ENCODE measurements at places on chromosomes 7 and 10. TPM values are rescaled to one million over a fixed set of nuclear protein-coding genes. Genes with fewer than 3 reads are reported as not detected.

DNA sequence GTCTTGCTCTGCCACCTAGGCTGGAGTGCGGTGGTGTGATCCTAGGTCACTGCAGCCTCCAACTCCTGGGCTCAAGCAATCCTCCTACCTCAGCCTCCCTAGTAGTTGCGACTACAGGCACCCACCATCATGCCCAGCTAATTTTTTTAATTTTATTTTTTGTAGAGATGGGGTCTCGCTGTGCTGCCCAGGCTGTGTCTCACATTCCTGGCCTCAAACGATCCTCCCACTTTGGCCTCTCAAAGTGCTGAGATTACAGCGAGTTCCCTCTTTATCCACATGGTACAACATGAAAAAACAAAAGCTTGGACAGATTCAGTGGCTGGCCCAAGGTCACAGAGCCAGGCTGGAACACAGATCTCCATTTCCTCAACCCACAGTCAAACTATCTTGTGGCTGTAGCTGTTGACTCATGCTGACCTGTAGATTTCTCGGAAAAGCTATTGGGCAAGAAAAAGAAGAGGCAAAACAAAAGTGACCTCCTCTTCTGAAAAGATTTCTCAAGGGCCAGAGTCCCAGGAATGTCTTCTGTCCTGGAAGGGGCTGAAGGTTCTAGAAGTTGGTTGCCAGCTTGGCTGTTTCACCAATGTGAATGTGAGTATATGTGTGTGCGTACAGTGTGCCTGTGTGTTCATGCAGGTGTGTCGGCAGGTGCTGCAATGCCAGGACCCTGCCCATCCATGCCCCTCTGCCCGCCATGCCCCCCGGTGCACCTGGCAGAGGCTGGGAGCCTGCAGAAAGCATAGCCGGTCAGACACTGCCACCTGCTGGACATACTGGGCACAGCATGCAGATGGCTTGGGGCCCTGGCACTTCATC, 28.4 kb downstream of the TMEM130 start:
- H3K36me3 ChIP-seq: peaks cover 11% of the 10 kb centered on the region
- H3K27ac ChIP-seq: no peak overlapping the region
- no peaks in the 10 kb centered on the region for H3K27me3 ChIP-seq
- DNase-seq: peak; percentile 83

Gene ETV1
- 39.8 TPM for total RNA-seq

GRCh38 chr7:86991771-86992191, 67.7 kb downstream of the ELAPOR2 start:
- H3K27me3 ChIP-seq: no peaks in the 10 kb centered on the region
- no peaks in the 10 kb centered on the region for H3K4me1 ChIP-seq
- no peak overlapping the region for H3K27ac ChIP-seq
- H3K36me3 ChIP-seq: no peaks in the 10 kb centered on the region
- no peak overlapping the region for H3K4me3 ChIP-seq

DNA sequence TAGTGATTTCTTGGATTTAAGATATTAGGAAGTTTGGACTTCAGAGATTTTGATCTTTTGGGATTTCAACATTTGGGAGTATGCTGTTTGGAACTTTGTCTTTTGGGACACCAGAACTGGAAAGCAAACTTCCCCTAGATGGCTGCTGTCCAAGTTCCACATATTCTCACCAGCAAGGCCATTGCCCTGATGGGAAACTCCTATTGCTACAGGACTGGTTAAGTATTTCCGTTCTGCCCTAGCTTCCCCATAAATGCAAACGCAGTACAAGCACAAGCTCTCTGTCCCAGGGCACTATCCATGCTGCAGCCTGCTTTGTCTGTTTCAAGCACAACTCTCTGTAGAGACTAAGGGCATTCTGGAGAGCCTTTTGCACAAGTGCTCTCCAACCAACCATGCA, 79.3 kb upstream of the SLC25A13 start:
- H3K4me3 ChIP-seq: no peak overlapping the region
- no peak overlapping the region for H3K27ac ChIP-seq
- H3K27me3 ChIP-seq: no peaks in the 10 kb centered on the region
- DNase-seq: no peak
- no peaks in the 10 kb centered on the region for H3K4me1 ChIP-seq

- no peak overlapping the region for H3K4me3 ChIP-seq
- H3K4me1 ChIP-seq: no peaks in the 10 kb centered on the region
- no peak overlapping the region for H3K27ac ChIP-seq
- H3K27me3 ChIP-seq: no peaks in the 10 kb centered on the region
Observed at GRCh38 chr10:6721964-6722615, 142.0 kb upstream of the PRKCQ start.

DNA sequence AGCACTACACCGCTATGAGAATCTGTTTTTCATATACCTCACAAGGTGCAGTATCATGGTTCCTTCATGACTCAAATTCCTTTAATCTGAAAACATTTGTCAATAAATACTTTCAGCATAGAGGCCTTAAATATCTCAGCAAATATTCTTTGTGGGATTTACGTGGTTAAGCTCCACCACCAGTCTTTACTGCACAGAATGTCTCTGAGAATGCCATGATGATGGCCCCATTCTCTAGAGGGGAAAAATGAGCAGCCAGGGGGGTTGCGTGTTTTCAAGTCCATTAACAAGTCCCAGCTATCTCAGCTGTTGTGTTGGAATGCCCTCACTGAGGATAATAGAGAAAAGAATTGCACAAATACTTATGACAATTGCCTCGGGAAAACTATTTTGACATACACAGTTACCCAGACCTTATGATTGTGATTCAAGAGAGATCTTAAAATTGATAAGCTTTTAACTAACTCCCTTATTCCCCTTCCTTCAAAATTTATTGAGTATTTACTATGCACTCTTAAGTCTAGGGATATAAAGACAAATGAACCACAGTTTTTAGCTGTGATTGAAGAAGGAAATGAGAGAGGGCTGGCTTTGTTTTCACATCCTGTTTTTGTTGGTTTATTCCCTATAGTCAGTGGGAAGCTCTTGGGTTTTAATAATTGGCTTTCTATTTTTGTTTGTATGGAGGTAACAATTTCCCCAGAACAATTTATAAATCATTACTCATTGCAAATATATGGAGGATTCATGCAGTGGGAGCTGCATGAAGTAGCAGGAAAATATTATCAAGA, 176.5 kb upstream of the VWC2 start:
- H3K27ac ChIP-seq: no peak overlapping the region
- H3K4me1 ChIP-seq: no peaks in the 10 kb centered on the region
- H3K4me3 ChIP-seq: no peak overlapping the region
- no peak for DNase-seq
- H3K27me3 ChIP-seq: no peaks in the 10 kb centered on the region

Gene TMEM273
- 10.9 TPM for total RNA-seq

Gene AMPH
- total RNA-seq: 37.3 TPM

- DNase-seq: no peak
- no peaks in the 10 kb centered on the region for H3K27me3 ChIP-seq
- H3K4me3 ChIP-seq: no peak overlapping the region
- H3K27ac ChIP-seq: no peak overlapping the region
- no peaks in the 10 kb centered on the region for H3K4me1 ChIP-seq
- H3K36me3 ChIP-seq: no peaks in the 10 kb centered on the region
Observed at GRCh38 chr10:64394744-64395143, 873.5 kb downstream of the REEP3 start.

- no peak for DNase-seq
- H3K36me3 ChIP-seq: no peaks in the 10 kb centered on the region
- no peak overlapping the region for H3K4me3 ChIP-seq
Observed at GRCh38 chr7:37908221-37908788, 8.3 kb downstream of the SFRP4 start.

Gene ABCA13
- total RNA-seq: 5.8 TPM

GRCh38 chr10:80493522-80494051, 39.5 kb downstream of the TSPAN14 start:
- H3K27ac ChIP-seq: no peak overlapping the region
- H3K36me3 ChIP-seq: peaks cover 15% of the 10 kb centered on the region
- no peak overlapping the region for H3K4me3 ChIP-seq
- peaks cover 19% of the 10 kb centered on the region for H3K4me1 ChIP-seq
- DNase-seq: no peak
- H3K27me3 ChIP-seq: no peaks in the 10 kb centered on the region

DNA sequence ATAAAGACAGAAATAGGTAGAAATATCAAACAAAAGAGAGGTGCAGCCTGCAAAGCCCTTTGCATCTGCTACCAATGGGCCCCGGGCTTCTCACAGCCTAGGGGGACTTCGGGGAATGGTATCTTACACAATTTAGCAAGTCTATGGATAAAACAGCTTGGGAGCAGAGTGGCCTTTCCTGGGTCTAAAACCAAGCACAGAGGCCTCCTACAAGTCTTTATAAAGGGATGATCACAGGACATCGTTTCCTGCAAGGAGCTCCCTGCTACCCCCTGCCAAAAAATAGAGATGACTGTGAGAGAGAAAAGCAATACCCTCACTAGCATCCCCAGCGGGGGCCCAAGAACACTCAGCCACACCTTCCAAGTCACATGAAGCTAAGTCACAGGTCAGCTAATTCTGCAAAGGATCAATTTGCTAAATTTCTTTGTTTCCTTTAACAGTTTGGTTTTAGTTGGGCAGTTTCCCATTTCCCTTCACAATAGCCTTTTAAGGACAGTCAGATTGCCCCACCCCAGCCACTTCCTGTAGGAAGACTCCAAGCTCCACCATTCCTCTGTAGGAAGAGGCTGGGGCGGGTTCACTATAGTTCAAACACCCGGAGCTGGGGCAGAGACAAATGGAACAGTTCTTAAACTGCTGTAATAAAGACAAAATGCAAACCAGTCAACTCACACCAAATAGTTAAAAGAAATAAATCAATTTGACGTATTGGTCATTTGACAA, 105.5 kb downstream of the SLIT1 start:
- H3K27ac ChIP-seq: no peak overlapping the region
- no peak for DNase-seq
- peaks cover 59% of the 10 kb centered on the region for H3K4me1 ChIP-seq
- no peak overlapping the region for H3K4me3 ChIP-seq

Gene UBTD1
- 4.6 TPM for total RNA-seq

GRCh38 chr10:75399461-75400162, 2.0 kb downstream of the ZNF503 start:
- H3K27me3 ChIP-seq: peaks cover 65% of the 10 kb centered on the region
- peak overlapping the region; percentile 96 for H3K27ac ChIP-seq
- peaks cover 76% of the 10 kb centered on the region for H3K4me1 ChIP-seq
- peaks cover 33% of the 10 kb centered on the region for H3K36me3 ChIP-seq

Gene PAX4
- not detected for total RNA-seq

Gene ARMH3
- total RNA-seq: 14.0 TPM

- H3K4me1 ChIP-seq: peaks cover 42% of the 10 kb centered on the region
- peaks cover 18% of the 10 kb centered on the region for H3K36me3 ChIP-seq
- peak within 1 kb of the TSS; percentile 76 for H3K4me3 ChIP-seq
- DNase-seq: no peak
- H3K27ac ChIP-seq: peak within 1 kb of the TSS; percentile 76
Observed at GRCh38 chr7:100827330-100828226, at the start of gene EPHB4. Gene EPHB4, minus strand, starts transcription at chr7:100827523. Its CDS starts 493 bp downstream, at chr7:100827030.

Gene SYT15
- 4.5 TPM for total RNA-seq

DNA sequence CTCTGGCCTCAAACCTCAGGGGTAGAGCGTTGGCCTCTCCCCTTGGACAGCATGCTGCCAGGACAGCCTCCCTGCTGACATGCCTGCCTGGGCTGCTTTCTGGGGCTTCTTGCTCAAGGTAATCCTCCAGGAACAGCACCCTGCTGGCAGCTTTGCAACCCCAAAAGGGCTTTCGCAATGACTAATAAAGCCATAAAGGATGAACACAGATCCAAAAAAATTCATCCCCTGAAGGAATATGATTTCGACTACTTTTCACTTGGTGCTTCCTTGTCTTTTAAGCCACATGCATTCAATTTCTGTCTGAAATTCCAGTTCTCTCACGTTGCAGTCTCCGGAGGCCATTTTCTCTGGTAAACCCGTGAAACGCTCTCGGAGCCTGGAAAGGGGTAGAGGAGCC, 15.1 kb upstream of the SH3PXD2A start:
- no peak overlapping the region for H3K27ac ChIP-seq
- no peaks in the 10 kb centered on the region for H3K27me3 ChIP-seq
- no peak for DNase-seq
- H3K36me3 ChIP-seq: no peaks in the 10 kb centered on the region
- no peaks in the 10 kb centered on the region for H3K4me1 ChIP-seq

- H3K4me3 ChIP-seq: no peak overlapping the region
- H3K27me3 ChIP-seq: no peaks in the 10 kb centered on the region
- H3K27ac ChIP-seq: no peak overlapping the region
- H3K36me3 ChIP-seq: peaks cover 61% of the 10 kb centered on the region
- DNase-seq: no peak
- H3K4me1 ChIP-seq: no peaks in the 10 kb centered on the region
Observed at GRCh38 chr10:323651-324293, 188.5 kb downstream of the ZMYND11 start.
